MM.1S (cell line): ENCODE measurements at places on chromosomes 2 and 18.

DNA sequence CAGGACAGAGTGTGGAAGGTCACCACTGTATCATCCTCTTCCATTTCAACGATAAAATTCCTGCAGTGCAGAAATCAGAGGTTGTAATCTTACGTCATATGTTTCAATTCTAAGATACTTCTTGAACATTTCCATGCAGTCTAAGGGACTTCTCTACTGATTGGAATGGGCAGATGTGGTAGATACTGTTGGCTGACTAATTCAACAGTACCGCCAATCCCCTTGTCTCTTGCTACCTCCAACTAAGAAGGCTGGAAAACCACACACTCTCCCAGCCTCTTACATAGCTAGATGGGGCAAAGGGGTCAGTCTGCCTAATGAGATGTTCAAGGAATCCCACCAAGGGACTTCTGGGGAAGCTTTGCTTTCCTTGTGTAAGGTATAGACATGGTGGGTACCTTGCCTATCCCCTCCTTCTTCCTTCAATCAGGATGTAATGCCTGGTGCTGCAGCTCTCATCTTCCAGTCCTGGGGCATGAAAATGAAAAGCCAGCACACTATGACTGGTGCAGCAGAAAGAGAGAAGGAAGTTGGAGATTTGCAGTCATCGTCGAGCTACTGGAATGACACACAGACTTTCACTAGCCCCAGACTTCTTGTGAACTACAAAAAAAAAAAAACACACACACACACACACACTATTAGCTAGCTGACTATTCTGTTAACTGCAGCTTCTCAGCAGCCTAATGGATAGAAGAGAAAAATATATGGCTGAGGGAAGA is 84.1 kb downstream of the ALPK2 start:
- no peak overlapping the region for H3K27ac ChIP-seq
- DNase-seq, result no peak
- H3K36me3 ChIP-seq, result no peaks in the 10 kb centered on the region
- no peak overlapping the region for H3K4me3 ChIP-seq

- no peak overlapping the region for H3K4me3 ChIP-seq
- DNase-seq, result no peak
- H3K27ac ChIP-seq, result no peak overlapping the region
- no peaks in the 10 kb centered on the region for H3K4me1 ChIP-seq
- H3K27me3 ChIP-seq, result no peaks in the 10 kb centered on the region
Observed at GRCh38 chr2:208643145-208643544, 236.6 kb downstream of the PTH2R start.

- no peaks in the 10 kb centered on the region for H3K4me1 ChIP-seq
- H3K27me3 ChIP-seq, result no peaks in the 10 kb centered on the region
- H3K4me3 ChIP-seq, result no peak overlapping the region
- peak; percentile 32 for DNase-seq
- no peaks in the 10 kb centered on the region for H3K36me3 ChIP-seq
Observed at GRCh38 chr2:152743002-152743401, 24.6 kb downstream of the ARL6IP6 start.

DNA sequence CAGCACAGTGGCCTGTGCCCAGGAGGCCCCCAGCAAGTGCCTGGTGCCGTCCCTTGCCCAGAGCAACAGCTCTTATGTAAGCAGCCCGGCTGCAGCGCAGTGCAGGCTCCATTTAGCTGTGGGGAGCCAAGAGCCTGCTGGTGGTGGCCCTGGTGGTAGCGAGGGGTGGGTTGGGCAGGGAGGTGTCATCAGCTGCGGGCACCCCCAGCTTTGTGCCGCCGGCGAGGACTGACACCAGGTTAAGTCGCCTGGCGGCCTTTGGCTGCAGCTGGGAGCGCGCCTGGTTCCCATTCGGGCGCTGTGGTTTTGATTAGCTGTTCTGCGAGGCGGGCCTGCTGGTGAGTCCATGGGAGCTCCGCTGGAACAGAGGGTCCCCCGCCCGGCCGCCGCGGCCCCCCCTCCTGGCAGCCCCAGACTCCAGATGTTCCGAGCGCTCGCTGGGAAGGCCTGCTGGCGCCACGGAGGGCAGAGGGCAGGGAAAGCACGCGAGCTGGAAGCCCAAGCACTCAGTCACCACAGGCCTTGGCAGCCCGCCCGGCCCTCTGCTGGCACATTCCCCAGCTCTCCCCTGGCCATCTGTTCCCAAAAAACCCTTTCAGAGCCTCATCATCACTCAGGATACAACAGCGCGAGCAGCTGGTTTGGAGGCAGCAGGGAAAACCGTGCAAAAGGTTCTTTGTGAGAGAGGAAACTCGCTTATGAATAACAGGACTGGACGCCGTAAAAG is 18.4 kb downstream of the ATOH8 start:
- H3K4me1 ChIP-seq, result no peaks in the 10 kb centered on the region
- DNase-seq, result no peak
- no peak overlapping the region for H3K4me3 ChIP-seq
- peaks cover 15% of the 10 kb centered on the region; the same call in 1 of the 2 replicates for H3K27me3 ChIP-seq
- no peak overlapping the region for H3K27ac ChIP-seq

GRCh38 chr18:50135903-50136302 is 59.0 kb downstream of the MYO5B start:
- peaks cover 17% of the 10 kb centered on the region for H3K4me1 ChIP-seq
- H3K4me3 ChIP-seq, result no peak overlapping the region
- no peak for DNase-seq
- no peak overlapping the region for H3K27ac ChIP-seq
- H3K27me3 ChIP-seq, result no peaks in the 10 kb centered on the region

DNA sequence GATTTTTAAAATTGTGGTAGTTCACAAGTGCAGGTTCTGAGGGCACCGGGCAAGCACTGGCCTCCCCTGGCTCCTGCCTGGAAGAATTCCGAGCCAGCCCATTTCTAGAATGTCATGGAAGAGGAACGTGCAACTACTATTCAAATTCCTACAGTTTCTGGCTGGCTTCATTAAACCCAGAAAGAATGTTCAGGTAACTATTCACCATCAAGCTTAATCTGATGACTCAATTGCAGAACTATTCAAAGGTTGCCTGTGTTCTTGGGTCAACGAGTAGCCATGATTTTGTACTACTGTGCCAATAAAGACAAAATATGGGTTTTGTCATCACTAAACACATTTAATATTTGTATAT is 14.3 kb upstream of the MFF start:
- H3K4me1 ChIP-seq, result peaks cover 27% of the 10 kb centered on the region
- no peak overlapping the region; the same call in 1 of the 2 replicates for H3K27ac ChIP-seq
- H3K4me3 ChIP-seq, result no peak overlapping the region
- no peak for DNase-seq

GRCh38 chr18:56115071-56116015 is 523.0 kb downstream of the TXNL1 start:
- DNase-seq, result no peak
- H3K4me3 ChIP-seq, result no peak overlapping the region
- H3K27ac ChIP-seq, result no peak overlapping the region

DNA sequence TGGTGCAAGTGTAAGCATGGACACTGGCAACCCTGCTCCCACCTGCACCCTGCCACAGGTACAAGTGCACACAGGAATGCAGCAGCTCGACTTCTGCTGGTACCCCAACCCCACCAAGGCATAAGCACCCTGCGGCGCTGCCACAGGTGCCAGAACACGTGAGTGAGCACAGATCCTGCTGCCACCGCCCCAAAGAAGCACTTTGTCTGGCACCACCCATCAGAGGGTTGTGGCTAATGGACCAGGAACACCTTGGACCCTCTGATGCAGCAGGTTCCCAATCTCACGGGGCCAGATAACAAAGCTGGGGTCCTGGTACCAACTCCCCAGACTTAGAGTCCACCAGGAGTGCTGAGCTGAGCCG is 32.2 kb upstream of the SLC14A1 start:
- no peaks in the 10 kb centered on the region for H3K36me3 ChIP-seq
- H3K4me3 ChIP-seq, result no peak overlapping the region
- H3K4me1 ChIP-seq, result peaks cover 13% of the 10 kb centered on the region
- H3K27me3 ChIP-seq, result no peaks in the 10 kb centered on the region

DNA sequence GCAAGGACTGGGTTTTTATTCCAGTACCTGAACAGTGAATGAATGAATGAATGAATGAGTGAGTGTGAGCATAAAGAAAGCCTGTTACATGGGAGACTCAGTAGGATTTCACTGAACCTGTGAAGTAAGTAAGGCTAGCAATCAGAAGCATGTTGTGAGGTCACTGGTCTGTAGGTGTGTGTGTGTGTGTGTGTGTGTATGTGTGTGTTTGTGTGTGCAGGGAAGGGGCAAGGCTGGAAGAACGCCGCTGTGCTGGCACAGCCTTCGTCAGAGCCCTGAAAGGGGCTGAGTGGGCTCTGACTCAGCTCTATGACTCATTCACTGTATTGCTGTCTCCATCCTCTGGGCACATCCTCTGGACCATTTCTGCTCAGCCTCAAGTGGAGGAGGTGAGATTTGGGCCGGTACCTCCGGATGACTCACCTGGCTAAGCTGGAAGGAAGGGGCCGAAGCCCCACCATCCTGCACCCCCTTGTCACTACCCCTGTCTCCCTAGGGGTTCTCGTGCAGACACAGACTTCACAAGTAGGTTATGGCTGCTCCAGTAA is 51.4 kb upstream of the MRPL33 start:
- no peak overlapping the region for H3K27ac ChIP-seq
- DNase-seq, result no peak
- H3K27me3 ChIP-seq, result no peaks in the 10 kb centered on the region
- H3K4me3 ChIP-seq, result no peak overlapping the region

- no peak overlapping the region for H3K4me3 ChIP-seq
- no peak overlapping the region for H3K27ac ChIP-seq
- no peaks in the 10 kb centered on the region for H3K27me3 ChIP-seq
- H3K36me3 ChIP-seq, result 0 out of 2 replicates have a peak, but pooled peaks cover 2% of the 10 kb centered on the region
Observed at GRCh38 chr2:47457268-47457667, 54.3 kb downstream of the MSH2 start.

GRCh38 chr18:5643288-5643687 is 99.5 kb upstream of the EPB41L3 start:
- no peak overlapping the region for H3K4me3 ChIP-seq
- no peaks in the 10 kb centered on the region for H3K4me1 ChIP-seq
- H3K27ac ChIP-seq, result no peak overlapping the region
- no peaks in the 10 kb centered on the region for H3K36me3 ChIP-seq
- no peak for DNase-seq

DNA sequence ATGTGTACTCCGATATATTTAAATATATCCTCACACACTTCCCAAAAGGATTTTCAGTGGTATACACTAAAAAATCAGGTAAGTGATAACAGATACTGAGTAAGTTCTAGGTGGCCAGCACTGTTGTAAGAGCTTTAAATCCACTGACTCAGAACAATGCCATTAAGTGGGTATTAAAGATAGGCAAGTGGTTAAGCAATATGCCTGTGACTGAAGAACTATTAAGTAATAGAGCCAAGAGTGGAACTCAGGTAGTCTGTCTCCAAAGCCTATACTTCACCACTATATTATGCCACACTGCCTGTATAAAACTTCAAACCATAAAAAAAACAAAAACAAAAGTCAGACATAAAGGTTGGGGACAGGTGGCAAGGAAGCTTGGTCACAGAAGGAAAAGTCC is 37.2 kb downstream of the THUMPD2 start:
- H3K36me3 ChIP-seq, result no peaks in the 10 kb centered on the region; the same call in 1 of the 2 replicates
- H3K4me1 ChIP-seq, result no peaks in the 10 kb centered on the region
- no peaks in the 10 kb centered on the region for H3K27me3 ChIP-seq
- DNase-seq, result no peak
- no peak overlapping the region for H3K27ac ChIP-seq

GRCh38 chr2:23137166-23137565 is 247.8 kb upstream of the KLHL29 start:
- no peak overlapping the region for H3K27ac ChIP-seq
- no peaks in the 10 kb centered on the region for H3K36me3 ChIP-seq
- H3K4me1 ChIP-seq, result no peaks in the 10 kb centered on the region
- no peak for DNase-seq

DNA sequence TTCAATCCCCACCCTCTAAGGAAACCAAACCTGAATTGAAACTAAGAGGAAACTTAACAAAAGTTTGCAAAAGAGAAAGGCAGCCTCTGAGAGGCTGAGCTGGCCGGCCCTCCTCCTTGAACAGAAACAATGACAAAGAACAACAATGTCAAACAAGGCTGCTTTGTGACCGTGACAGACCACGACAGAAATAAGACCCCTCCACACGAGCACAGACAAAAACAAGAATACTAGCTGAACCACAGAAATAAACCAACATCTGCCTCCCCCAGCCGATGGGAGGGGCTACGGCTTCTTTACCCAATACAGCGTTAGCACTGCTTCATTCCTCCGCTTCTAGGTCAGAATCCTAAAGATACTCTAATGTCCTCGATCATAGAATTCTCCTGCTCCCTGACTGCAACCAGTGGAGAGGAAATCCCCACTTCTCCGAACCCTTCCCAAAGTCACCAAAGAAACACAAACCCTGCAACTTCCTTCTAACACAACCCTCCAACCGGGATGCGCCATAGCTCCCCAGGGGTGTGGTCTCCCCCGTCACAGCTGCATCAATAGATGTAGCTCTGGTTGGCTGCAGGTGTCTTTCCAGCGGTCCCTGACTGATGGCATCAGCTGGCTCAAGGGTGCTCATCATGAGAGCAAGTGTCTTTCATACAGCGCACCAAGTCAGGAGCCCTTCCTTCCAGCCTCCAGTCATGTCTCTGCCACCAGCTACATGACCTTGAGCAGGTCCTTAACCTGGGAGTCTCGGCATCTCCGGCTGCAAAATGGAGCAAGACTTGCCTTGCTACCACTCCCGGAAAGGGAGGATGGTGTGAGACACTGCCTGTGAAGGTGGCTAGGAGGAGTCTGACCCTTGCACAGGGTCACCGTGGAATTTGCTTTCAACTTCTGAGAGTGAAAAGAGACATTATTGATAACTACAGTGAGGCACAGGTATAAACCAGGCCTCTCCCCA is 198.6 kb downstream of the HAUS1 start:
- H3K27ac ChIP-seq, result no peak overlapping the region
- no peak for DNase-seq
- H3K4me1 ChIP-seq, result no peaks in the 10 kb centered on the region
- no peaks in the 10 kb centered on the region for H3K27me3 ChIP-seq
- no peaks in the 10 kb centered on the region for H3K36me3 ChIP-seq
